ENCODE measurements at places on chromosomes 5 and 9. TPM values are rescaled to one million over a fixed set of nuclear protein-coding genes. Genes with fewer than 3 reads are reported as not detected.

GRCh38 chr9:1388216-1388615, 338.1 kb downstream of the DMRT2 start:
- DNase-seq = no peak

DNA sequence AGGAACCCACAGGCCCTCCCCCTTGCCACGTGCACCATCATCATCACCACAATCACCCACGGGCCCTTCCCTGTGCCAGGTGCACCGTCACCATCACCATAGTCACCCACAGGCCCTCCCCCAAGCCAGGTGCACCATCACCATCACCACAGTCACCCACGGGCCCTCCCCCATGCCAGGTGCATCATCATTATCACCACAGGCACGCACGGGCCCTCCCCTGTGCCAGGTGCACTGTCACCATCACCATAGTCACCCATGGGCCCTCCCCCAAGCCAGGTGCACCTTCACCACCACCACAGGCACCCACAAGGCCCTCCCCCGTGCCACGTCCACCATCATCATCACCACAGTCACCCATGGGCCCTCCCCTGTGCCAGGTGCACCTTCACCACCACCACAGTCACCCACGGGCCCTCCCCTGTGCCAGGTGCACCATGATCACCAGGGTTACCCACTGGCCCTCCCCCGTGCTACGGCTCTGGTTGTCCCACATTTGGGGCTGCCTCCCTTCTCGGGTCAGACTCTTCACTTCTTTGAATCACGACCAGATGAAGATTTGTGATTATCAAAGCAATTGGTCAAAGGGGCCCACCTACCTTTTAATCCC, 69.1 kb upstream of the OLFM1 start:
- DNase-seq = no peak

DNA sequence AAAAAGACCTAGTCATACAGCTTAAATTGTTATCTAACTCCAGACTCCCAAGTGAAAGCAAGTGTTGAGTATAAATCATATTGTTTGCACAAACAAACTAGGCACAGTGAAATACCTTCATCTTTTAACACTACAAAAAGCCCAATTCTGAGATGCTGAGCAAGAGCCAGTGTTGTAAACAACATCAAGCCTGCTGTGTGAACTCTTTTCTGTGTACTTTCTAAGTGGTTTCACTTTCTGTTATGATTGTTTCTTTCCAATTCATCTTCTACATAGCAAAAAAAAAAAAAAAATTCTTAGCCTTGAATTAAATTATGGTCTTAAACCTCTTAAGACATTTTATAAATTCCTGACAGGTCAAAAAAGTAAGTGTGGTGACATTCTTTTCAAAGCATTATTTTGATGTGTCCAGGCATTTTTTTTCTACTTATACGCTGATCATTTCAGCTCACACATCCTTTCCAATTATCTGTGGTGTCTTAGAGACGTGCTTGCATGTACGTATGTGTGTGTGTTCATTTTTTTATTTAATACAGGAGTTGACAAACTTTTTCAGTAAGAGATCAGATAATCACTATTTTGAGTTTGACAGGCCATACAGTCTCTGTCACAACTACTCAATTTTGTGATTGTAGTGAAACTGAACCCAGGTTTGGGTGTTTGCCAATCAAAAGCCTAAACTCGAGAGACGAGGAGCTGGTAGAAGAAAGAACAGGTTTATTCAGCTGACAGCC, 556.1 kb downstream of the CDH9 start:
- no peak for DNase-seq

ZDHHC11 gene
- total RNA-seq = 0.92 TPM

- no peak for DNase-seq
Measured at GRCh38 chr5:38426490-38426889, 130.0 kb downstream of the LIFR start.

GRCh38 chr5:157445745-157446411, 14.1 kb upstream of the NIPAL4 start:
- no peak for DNase-seq

- DNase-seq = no peak
Measured at GRCh38 chr9:94269264-94269663, 10.2 kb downstream of the ZNF169 start.

SARDH gene
- total RNA-seq = 9.2 TPM
